ENCODE measurements at places on chromosomes 1 and 21. TPM values are rescaled to one million over a fixed set of nuclear protein-coding genes. Genes with fewer than 3 reads are reported as not detected.

DNA sequence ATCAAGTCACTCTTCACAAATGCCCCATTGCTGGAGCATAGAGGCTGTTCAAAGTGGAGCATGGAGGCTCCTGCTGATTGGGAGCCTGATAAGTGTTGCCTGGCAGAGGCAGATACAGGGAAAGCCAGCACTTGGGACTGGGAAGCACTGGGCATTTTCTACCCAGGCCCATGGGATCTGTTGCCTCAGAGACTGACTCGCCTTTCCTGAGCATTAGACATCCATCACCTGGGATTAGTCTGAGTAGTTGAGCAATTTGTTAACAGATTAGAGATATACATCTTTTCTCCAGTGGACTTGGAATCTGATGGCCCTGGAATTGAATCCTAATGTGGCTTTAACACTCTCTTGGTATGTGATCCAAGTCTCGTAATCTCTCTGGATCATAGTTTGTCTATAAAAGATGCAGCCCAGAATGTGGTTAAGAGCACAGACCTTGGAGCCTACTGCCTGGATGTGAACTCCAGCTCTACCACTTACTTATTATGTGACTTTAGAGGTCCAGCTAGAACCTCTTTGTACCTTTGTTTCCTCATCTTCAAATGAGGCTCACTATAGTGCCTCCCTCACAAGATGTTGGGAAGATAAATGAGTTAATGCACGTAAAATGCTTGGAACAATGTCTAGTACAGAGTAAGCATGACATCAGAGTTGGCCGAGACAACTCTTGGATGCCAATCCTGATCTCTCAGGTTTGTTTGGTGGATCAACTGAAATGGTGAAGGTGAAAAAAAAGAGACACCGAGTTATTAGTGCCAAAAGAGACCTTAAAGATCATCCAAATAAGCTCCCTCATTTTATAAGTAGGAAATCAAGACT lies 38.3 kb upstream of the NRDC start:
- DNase-seq, result no peak

The POMGNT1 gene
- 44.1 TPM for total RNA-seq

- DNase-seq, result no peak
Measured at GRCh38 chr1:42759114-42759513, 7.7 kb downstream of the P3H1 start.

- peak; percentile 78 for DNase-seq
Measured at GRCh38 chr1:209884665-209885117, 53.3 kb upstream of the SYT14 start.

- DNase-seq, result no peak
Measured at GRCh38 chr21:21831036-21831435, 832.8 kb downstream of the NCAM2 start.

DNA sequence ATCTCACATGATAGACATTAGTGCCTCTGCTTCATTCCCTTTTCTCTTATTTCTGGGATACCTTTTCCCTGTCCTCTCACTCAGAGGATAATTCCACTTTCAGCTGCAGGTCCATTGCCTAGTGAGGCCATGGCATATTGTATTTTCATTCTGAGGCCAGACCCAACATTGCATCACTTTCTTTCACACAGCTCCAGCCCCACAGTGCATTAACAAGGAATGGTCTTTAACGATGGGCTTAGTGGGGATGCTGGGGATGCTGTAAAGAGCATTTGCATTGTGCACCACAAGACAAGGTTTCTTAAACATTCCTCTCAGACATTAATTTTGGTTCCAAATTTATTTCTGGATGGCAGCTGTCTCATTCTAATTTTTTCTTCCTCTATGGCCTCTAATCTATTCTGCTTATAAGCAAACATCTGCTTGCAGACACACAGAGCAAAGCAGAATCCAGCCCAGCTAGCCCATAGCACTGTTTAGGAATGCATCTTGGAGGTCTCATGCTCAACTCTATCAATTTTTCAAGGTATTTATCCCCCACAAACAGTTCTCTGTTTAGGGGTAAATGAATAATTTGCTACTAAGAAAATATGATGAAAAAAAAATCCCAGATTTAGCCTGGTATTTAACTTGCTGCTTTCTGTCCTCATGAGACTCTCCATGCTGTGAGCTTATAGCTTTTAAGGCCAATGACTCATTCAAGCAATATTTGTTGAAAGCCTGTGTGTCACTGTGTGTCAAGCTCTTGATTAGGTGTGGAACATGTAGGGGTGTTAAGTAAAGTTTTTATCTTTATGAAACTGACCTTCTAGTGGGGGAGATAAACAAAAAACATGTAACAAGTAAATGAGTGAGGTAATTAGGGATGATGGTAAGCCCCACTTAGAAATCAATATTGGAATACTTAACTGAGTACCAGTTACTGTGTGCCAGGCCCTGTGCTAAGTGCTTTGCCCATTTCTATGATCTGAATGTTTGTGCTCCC lies 44.5 kb upstream of the CCDC190 start:
- no peak for DNase-seq

DNA sequence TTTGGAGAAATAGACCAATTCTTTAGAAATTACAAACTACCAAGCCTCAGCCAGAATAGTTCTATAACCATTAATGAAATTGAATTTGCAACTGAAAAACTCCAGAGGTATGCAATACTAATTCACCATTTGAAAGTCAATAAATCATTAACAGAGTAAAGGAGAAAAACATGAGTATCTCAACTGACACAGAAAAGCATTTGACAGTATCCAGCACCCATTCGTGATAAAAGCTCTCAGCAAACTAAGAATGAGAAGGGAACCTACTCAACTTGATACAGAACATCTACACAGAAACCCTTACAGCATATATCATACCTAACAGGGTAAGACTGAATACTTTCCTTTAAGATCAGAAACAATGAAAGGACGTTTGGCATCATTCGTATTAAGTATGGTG lies 54.3 kb downstream of the ST6GALNAC5 start:
- DNase-seq, result no peak

GRCh38 chr1:37509181-37509580 lies 5.4 kb downstream of the MEAF6 start:
- DNase-seq, result no peak

The TMPRSS3 gene
- total RNA-seq, result 47.6 TPM

DNA sequence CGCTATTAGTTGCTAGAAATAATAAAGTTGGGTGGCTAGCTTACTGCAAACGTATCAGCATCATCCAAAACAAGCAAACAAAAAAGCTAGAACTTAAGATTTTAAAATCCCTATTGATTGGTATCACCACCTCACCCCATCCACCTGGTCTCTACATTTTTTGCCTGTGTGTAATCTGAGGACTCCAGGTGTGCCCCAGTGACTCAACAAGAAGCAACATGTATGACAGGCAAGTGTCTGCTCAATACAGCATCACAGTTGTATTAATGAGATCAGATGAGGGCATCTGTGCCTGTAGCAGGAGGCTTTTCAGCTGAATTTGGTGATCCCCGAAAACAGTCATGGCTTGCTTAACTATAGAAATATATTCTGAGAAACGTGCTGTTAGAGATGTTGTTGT lies 14.6 kb upstream of the PAPPA2 start:
- DNase-seq, result no peak

- DNase-seq, result no peak
Measured at GRCh38 chr1:179322557-179322956, 29.0 kb downstream of the SOAT1 start.

The OR2T35 gene
- total RNA-seq, result not detected

The FMOD gene
- 0.95 TPM for total RNA-seq

DNA sequence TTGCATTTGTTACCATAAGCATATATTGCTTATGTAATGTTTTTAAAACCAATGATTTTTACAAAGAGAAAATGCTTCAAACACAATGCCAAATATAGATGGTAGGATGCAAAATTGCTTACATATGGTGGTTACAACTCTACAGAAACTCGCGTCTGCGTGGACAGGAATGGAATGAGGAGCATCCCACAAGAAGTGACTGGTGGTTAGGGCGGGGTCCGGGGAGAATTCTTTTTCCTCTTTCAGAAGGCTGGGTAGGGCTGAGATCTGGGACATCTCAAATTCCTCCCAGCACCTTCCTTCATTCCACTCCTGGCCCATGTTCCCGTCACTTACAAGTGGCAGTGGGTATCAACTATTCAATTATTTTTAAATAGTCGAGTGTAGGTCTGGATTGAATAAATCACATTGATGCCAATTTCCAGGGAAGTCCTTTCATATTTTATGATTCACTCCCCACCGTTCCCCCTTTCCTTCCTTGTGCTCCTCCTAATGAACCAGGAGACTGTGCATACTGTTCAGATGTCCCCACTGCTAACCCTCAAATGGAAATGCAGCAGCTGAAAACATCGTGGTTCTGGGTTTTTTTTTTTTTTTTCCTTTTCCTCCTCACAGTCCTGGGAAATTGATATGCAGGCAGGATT lies 174.5 kb upstream of the POU3F1 start:
- DNase-seq, result no peak

- DNase-seq, result peak; percentile 36
Measured at GRCh38 chr1:189859385-189859977, 618.2 kb downstream of the BRINP3 start.

The WNT9A gene
- 0.12 TPM for total RNA-seq

DNA sequence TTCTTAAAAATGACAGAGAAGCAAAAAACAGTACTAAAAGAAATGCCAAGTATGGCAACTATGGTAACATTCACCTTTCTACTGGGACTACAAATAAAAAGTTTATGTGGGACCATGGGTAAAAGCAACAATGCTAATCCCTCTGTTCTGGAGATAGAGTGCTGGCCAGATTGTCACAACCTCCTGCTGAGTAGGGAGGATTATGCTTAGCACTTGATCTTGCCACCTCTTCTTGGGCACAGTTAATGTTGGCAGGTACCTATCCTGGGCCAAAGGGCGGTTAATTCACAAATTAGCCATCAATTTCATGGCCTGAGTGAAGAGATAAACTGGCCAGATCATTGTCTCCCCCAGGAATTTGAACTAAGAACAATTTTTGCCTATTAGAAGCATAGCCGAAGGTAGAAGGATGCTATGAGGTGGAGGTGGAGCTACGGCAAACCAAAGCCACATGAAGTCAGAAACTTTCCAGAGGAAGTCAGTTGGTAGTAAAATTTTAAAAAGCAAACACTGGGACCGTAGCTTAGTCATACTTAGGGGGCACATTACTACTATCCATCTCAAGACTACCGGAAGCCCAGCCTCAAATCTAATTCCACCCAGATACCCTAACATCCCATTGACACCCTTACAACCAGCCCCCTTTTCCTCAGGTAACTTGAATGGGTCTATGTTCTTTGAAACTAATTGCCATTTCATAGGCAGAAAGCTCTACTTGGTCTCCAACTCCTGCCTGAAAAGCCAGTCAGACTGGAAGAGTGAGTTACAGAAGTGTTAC lies 2.7 kb downstream of the SCYL3 start:
- DNase-seq, result peak; percentile 58

GRCh38 chr21:41726058-41726558 lies 40.7 kb downstream of the RIPK4 start:
- no peak for DNase-seq

DNA sequence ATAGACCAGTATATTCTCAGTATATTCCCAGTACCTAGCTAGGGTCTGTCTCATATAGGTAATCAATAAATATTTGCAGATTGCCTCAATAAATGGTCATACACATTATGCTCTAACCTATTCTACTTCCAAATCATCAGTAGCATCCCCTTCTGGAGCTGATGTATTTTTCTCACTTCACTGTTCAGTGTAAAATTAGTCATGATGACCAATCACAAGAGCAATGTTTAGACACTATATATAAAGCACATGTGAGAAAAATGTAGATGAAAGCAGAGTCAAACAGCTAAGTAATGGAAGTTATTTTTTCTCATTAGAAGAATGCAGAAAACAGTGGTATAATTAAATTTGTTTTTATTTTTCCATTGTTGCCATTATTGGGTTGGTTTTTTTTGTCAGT lies 34.7 kb downstream of the EPRS1 start:
- DNase-seq, result no peak

The AGT gene
- total RNA-seq, result not detected

DNA sequence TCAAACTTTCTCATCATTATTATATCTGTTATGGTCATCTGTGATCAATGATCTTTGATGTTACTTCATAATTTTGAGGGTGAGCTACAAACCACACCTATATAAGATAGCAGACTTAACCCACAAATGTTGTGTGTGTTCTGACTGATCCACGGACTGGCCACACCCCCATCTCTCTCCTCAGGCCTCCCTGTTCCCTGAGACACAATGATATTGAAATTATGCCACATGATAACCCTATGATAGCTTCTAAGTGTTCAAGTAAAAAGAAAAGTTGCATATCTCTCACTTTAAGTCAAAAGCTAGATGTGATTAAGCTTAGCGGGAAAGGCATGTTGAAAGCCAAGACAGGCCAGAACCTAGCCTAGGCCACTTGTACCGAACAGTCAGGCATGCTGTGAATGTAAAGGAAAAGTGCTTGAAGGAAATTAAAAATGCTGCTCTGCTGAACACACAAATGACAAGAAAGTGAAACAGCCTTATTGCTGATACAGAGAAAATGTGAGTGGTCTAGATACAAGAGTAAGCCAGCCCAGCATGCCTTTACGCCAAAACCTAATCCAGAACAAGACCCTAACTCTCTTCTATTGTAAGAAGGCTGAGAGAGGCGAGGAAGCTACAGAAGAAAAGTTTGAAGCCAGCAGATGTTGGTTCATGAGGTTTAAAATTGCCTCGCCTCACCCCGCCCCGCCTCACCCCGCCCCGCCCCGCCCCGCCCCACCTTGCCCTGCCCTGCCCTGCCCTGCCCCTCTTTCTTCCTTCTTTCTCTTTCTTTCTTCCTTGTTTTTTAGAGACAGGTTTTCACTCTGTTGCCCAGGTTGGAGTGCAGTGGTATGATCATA lies 16.5 kb downstream of the CTSS start:
- DNase-seq, result no peak

DNA sequence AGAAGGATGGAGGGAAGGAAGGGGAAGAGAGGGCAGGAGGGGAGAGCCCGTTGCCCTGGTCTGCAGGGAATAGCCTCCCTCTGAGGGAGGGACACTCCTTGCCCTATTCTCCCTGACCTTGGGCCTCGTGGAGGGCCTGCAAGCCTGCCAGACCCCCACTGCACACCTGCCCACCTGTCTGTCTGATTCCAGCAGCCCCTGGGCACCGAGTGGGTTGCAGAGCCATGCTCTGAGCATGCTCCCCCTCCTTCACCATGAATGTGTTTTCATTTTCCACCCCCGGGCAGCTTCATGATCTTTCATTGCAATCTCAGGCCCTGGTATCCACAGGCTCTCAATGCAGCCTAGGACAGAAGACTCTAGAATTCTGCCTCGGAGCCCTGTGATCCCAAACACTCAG lies 5.1 kb upstream of the NPHP4 start:
- DNase-seq, result no peak

DNA sequence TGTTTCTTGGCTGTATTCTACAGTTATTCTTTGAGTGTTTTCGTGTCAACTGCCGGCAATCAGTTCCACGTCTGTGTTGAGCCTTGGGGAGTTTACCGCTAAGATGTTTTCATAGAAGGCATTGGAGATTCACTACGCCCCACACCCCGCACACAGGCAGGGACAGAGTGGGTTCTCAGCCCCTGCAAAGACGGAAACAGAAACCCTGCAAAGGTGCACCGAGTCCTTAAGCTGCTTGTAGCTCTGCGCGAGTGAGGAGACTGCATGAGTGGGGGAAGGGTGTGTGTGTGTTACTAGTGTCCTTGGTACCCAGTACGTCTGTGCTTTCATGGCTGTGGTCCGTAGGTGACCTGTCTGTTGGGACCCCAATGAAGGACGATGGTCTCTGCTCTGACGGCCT lies 1.9 kb downstream of the LHX4 start:
- no peak for DNase-seq

- DNase-seq, result no peak
Measured at GRCh38 chr1:117286145-117286544, 75.4 kb upstream of the VTCN1 start.

- DNase-seq, result no peak
Measured at GRCh38 chr1:206142011-206142410, 24.8 kb upstream of the AVPR1B start.

The GBP1 gene
- 67.9 TPM for total RNA-seq

GRCh38 chr1:183912265-183912886 lies 107.5 kb downstream of the RGL1 start:
- DNase-seq, result no peak

Measured in activated CD4-positive, alpha-beta memory T cell treated with anti-CD3 and anti-CD28 coated beads for 36 hours (primary cell).